Caki2 (cell line): ENCODE measurements at places on chromosomes 5 and 9.

DNA sequence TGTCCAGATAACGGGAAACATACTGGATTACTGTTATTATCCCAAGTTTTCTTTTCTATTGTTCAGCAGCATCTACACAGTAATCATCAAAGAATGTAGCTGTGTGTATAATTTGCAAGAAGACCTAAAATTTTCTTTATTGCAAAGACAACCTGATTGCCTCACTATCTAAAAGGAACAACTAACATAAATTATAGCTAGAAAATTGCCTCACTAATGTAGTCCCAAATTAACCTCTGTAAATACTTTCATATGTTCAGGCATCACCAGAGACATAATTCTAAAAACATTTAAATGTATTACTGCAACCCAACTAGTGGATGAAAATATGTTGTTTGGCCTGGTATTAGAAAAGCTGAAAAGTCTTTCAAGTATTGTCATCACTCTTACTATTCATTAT is 275.4 kb downstream of the CDH12 start:
- DNase-seq, result no peak

GRCh38 chr5:80754900-80755299 is 100.1 kb upstream of the DHFR start:
- DNase-seq, result no peak

- no peak for DNase-seq
Measured at GRCh38 chr9:81620002-81620390, 69.4 kb downstream of the TLE1 start.

GRCh38 chr9:6040077-6040476 is 24.7 kb upstream of the RANBP6 start:
- no peak for DNase-seq

DNA sequence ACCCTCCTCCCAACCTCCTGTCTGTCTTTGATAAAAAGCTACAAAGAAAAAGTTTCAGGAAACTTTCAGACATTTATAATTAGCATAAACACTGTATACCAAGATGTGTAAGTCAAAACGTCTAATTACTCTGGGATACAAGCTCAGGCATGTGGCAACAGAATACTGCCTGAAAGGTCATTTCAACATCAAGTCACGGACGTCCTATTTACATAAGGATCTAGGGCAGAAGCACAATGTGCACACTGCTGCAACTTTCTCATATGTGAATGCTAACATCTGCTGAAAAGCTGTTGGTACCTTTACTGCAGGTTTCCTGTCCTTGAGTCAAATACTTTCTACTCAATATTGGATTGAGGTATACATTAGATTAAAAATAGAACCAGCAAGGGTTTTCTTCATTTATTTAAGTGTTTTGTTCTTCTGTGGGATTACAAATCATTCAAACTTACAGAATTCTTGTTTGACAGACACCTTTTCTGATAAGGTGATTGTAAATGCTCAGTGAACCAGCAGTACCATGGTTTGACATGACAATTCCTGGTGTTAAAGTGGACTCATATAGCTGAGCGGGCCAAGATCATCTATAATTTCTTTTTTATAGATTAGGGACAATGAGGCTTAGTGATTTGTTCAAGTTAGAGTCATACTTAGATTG is 36.8 kb downstream of the ELL2 start:
- no peak for DNase-seq

DNA sequence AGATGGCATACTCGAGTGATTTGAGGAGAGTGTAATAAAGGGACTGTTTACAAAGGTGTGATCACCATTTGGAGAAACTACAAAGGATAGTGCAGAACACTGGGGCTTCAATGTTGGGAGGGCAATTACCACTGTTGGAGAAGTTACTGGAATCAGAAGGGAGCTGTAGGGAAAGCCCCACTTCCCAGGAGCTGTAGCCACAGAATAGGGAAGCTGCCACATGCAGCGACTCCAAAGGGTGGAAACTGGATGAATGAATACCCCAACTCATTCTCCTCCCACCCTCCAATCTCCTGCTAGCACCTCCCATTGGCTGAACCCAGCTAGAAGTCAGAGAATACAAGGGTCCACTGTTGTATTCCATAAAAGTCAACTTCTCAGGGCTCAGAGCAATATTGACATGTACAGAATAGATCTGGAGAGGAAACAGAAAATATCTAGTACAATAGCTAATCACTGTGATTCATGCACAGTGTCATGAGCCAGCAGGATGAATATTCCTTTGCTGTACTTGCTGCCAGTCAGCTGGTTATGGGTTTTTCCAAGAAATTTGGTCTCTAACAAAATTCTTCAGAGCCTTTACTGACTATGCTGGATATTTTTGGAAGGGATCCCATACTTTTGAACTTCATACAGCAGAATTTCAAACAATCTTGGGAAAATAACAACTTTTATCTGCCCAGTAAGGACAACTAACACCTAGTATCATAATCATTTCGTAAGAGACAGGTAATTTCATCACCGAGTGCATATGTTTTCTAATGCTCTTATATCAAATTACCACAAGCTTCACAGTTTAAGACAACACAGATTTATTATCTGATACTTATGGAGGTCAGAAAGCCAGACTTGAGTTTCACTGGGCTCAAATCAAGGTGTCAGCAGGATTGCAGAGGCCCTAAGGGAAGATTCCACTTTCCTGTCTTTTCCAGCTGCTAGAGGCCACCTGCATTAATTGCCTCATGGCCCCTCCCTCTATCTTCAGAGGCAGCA is 39.6 kb downstream of the PDCD1LG2 start:
- DNase-seq, result no peak
